GM12878 (cell line): ENCODE measurements at places on chromosomes 13 and 19. TPM values are rescaled to one million over a fixed set of nuclear protein-coding genes. Genes with fewer than 3 reads are reported as not detected.

SERTAD1 gene
- polyA plus RNA-seq, result 13.6 and 14.2 TPM in 2 replicates

ZNF700 gene
- polyA plus RNA-seq, result 8.1 and 8.6 TPM in 2 replicates

DNA sequence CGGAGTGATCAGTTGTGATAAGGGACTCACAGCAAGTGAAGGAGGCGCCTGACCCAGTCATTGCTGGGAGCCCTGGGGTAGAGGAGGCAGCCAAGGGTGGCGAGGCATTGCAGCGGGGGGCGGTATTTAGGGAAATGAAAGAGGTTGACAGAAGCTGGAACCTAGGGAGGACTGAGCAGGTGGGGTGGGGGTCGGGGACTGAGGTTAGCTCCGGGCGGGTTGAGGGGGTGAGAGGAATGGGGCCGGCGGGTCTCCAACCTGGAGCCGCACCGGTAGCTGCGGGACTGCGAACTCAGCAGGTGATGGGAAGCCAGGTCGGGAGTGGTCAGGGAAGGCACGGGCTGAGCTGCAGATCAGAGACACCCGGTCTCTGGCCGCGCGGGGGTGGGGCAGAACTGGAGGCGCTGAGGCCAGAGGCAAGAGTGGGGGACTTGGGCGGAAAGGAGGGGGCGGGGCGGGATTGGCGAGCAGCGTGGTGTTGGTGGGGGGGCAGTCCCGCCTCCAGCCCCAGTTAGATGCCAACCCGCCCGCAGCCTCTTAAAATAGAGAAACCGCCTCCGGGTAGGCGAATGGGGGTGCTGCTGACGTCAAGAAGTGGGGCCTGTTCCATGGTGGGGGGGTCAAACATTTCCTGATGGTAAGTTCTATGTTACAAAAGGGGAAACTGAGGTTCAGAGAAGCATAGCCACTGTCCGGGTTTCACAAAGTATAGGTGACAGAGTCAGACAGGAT, 1.5 kb downstream of the MAST3 start:
- DNase-seq, result peak; percentile 84

DNA sequence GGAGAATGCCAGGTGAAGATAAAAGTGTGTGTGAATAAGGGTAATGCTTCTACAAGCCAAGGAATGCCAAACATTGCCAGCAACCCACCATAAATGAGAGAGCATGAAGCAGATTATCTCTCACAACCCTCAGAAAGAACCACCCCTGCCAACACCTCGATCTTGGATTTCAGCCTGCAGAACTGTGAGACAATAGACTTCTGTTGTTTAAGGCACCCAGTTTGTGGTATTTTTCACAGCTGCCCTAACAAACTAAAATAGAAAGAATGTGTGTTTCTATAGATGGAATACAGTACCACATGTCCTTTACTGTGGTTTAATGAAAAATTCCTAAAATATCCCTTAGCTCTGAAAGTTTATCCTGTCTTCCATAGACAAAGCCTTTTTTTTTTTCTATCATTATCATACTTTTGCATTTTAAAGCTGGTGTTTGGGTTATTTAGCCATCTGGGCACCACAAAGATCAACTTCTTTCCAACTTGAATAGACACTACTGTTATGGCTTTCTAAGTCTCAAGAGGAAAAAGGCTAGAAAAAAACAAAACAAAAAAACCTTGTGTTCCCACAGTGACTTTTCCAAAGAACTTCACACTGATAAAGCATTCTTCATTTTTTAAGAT, 505.6 kb downstream of the KCTD12 start:
- no peak for DNase-seq

GRCh38 chr19:17378271-17378670, 1.1 kb upstream of the PLVAP start:
- no peak for DNase-seq

GRCh38 chr13:37791699-37792098, 77.9 kb downstream of the TRPC4 start:
- no peak for DNase-seq

SPRY2 gene
- polyA plus RNA-seq, result 1.8 and 2.6 TPM in 2 replicates

FCER2 gene
- 216 and 235 TPM in 2 replicates for polyA plus RNA-seq

GRCh38 chr19:13100841-13101589, 1.6 kb downstream of the LYL1 start:
- DNase-seq, result no peak

- DNase-seq, result no peak
Observed at GRCh38 chr13:38384171-38384570, 34.5 kb downstream of the UFM1 start.

DNA sequence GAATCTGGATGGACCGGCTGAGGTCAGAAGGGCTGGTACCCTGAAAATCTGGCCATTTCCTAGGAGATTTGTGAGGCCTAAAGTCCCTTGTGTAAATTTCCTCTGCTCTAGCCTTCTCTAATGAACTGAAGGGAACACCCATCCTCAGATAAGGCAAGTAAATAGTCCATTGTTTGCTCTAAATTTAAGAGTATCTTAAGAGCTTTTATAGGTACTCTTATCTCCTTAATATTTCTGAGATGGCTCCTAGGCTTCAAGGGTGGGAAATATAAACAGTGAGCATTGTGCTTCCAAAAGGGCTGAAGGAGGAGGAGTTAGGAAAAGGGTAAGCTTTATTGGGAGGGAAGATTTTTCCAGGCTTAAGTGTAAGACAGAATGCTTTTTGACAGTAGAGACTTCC, 148.7 kb upstream of the EDNRB start:
- DNase-seq, result no peak

CEACAM8 gene
- polyA plus RNA-seq, result not detected in 2 replicates

ADGRE3 gene
- polyA plus RNA-seq, result not detected in 2 replicates

MCEMP1 gene
- not detected in 2 replicates for polyA plus RNA-seq

GRCh38 chr19:38252941-38253691, 3.1 kb downstream of the PPP1R14A start:
- no peak for DNase-seq

DNA sequence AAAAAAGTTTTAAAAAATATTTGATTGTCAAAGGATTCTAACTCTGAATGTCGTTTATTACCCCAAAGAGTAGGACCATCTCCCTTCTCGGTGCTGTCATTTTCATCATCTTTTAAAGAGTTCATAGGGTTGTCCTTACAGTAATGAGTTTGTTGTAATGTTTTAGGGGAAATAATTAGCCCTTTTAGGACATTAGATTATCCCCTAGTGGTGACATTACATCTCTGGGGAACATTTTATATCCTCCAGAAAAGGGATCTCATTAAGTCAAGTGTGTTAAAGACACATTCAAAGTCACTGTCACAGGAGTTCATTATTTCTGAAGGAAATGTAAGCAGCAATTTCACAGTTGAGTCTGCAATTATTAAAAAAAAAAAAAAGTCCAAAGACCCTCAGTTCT, 99.3 kb upstream of the GJB6 start:
- DNase-seq, result no peak

ZNF441 gene
- polyA plus RNA-seq, result 3.4 and 4.5 TPM in 2 replicates

- DNase-seq, result no peak
Observed at GRCh38 chr19:16380943-16381755, 56.5 kb downstream of the KLF2 start.

GRCh38 chr13:107512551-107512950, 702.8 kb downstream of the LIG4 start:
- DNase-seq, result no peak
